RPMI7951 (cell line): ENCODE measurements at places on chromosomes 5 and 9. TPM values are rescaled to one million over a fixed set of nuclear protein-coding genes. Genes with fewer than 3 reads are reported as not detected.

- DNase-seq = no peak
These were observed 44.3 kb upstream of the TESK1 start for GRCh38 chr9:35560625-35561337.

- no peak for DNase-seq
These were observed 32.9 kb downstream of the TRPC7 start for GRCh38 chr5:136332223-136333015.

DNA sequence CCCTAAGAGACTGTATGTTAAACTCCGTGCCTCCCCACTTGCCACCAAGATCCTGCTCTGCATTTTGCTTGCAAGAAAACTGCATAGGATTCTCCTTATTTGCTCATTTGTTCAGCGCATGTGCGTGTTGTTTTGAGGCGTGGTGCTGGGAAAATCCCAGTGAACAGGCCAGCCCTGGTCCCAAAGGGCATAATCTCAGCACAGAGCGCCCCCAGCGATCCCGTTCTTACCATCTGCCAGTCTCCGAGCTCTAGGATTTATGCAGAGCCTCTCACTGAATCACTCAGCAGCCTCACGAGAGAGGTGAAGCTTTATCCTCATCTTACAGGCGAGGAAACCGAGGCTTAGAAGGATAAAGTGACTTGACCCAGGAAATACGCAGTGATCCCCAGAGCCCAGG lies 11.5 kb downstream of the PRRX2 start:
- DNase-seq = no peak

- peak; percentile 57 for DNase-seq
These were observed at the start of gene OLFML2A for GRCh38 chr9:124776954-124777648. Gene OLFML2A (plus strand): TSS chr9:124777133. CDS start chr9:124777271, 138 bp downstream.

Gene ADRB2
- total RNA-seq = 0.59 and 0.72 TPM in 2 replicates

Gene SARDH
- 1.8 and 1.9 TPM in 2 replicates for total RNA-seq
